ENCODE measurements at places on chromosomes 1 and 21.

DNA sequence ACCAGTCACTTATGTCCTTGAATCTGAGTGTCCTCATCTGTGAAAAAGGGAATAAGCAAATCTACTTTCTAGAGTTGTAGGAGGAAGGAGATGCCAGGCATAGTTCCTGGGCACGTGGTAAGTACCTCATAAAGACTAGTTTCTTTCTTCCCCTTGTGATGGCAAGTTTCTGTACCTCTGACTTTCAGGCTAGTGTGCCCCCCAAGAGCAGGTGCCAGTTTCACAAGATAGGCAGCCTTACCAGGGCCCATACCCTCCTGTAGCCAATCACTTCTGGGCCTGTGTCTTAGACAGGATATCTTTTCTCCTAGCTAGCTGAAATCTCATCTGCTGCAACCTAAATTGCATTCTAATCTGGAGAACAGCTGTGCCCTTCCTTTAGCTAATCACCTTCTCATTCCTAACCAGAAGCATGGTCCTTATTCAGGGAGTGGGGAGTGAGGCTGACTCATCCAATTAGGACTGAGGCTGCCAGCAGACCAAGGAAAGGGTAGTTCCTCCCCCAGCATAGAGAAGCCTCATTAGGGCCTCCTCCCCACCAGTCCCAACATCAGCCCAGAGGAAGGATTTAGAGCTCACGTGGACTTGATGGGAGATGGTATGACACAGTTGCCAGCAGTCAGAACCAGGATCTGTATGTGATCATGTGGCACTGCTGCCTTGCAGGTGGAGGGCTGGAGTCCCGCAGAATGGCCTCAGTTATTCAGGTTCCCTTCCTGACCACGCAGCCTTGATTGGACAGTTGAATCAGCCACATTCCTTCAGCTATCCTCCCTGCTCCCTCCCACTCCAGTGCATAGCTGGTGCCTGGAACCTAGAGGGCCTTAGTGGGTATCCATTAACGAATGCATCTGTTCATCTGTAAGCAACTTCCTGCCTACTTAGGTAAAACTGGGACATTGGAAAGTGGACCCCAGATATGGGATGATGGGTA lies 7.9 kb downstream of the KLHDC8A start:
- no peak for DNase-seq

DNA sequence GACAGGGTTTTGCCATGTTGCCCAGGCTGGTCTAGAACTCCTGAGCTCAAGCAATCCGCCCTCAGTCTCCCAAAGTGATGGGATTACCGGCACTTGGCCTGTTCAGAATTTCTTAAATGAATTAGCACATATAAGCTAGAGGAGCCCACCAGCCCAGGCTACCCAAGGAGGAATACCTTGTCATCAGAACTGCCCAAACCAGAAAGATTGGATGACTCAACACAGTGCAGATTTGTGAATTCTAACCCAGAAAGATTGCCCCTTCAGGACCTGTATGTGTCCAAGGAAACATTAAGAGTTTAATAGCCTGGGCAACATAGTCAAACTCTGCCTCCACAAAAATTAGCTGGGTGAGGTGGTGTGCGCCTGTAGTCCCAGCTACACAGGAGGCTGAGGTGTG lies 14.0 kb upstream of the LIN9 start:
- DNase-seq, result no peak

GRCh38 chr1:30901798-30902581 lies 6.6 kb downstream of the SDC3 start:
- no peak for DNase-seq

DNA sequence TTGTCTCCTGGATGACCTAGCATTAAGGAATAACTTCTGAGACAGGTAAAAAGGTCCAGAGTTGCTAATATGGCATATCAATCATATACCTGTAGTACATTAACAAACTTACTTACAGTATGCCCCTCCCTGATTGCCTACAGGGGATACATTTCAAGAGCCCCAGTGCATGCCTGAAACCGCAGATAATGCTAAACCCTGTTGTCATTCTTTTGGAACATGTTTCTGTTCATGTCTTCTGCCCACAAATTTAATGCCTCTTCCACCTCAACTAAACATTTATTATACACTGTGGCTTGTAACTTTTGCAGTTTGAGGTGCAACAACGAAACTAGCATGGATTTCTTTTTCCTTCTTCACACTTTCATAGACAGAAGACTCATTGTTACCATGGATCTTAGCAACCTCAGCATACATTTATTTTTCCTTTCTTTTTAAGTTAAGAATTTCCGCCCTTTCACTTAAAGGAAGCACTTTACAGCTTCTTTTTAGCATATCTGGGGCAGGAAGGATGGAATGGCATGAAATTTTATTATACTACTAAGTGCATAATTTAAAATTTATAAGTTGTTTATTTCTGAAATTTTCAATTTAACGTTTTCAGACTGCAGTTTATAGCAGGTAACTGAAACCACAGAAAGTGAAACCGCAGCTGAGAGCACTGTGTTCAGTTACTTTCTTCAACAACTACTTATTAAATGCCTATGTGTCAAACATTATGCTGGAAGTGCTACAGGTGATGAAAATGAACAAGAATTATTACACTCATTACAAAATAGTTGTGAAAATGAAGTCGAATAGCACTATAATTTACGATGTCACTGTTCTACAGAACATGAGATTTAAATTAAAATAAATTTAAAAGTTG lies 25.3 kb downstream of the F13B start:
- no peak for DNase-seq
